ENCODE measurements at places on chromosomes 12 and 14.

- H3K4me1 ChIP-seq = peaks cover 9% of the 10 kb centered on the region
- no peaks in the 10 kb centered on the region for H3K36me3 ChIP-seq
- no peaks in the 10 kb centered on the region for H3K27me3 ChIP-seq
- H3K27ac ChIP-seq = no peak overlapping the region
- no peak for DNase-seq
Observed at GRCh38 chr14:56549721-56550120, 29.9 kb upstream of the TMEM260 start.

GRCh38 chr12:49225576-49226166 is 36.8 kb upstream of the TUBA1A start:
- no peaks in the 10 kb centered on the region for H3K4me1 ChIP-seq
- H3K4me3 ChIP-seq = no peak overlapping the region
- no peak overlapping the region for H3K27ac ChIP-seq
- H3K27me3 ChIP-seq = no peaks in the 10 kb centered on the region
- no peaks in the 10 kb centered on the region for H3K36me3 ChIP-seq
- no peak for DNase-seq

DNA sequence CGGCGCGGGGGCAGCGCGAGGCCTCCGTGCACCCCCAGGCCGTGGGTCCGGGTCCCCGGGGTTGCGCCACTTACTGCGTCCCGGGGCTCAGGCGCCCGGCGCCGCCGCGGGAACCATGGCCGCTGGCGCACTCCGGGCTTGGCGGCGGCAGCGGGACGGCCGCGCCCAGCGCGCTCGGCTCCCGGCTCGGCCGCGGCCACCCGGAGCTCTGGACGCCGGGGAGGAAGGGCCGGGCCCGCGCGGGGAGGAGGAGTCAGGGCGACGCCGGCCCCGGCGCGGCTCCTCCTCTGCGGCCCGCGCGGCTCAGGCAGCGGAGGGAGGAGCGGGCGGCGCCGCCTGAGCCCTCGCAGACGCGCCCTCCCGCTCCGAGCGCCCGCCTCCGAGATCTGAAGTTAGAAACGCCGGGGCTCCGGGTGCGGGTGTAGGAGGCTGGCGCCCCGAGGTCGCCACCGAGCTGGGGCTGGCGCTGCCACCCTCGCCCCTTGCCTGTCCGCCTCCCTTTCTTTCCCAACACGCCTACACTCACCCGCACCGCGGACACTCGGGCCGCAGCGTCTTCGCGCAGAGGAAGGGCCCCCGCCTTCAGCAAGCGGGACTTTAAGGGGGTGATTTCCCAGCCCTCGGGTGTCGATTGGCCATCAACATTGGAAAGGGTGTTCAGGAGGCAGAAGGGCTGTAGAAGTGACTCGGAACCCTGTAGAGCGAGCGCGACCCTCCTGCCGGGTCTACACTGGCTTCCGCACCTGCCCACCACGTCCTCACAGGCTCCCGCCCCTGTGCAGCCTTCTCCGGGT is at the start of gene NIN:
Gene NIN (minus strand): TSS at position 231 of the 794 bp plus-strand sequence. CDS start 9,106 bp downstream, outside the sequence.
- no peaks in the 10 kb centered on the region for H3K27me3 ChIP-seq
- peak within 1 kb of the TSS; percentile 52 for H3K27ac ChIP-seq
- peak; percentile 75 for DNase-seq
- peak within 1 kb of the TSS; percentile 64 for H3K4me3 ChIP-seq
- peaks cover 27% of the 10 kb centered on the region for H3K4me1 ChIP-seq
- no peaks in the 10 kb centered on the region for H3K36me3 ChIP-seq

DNA sequence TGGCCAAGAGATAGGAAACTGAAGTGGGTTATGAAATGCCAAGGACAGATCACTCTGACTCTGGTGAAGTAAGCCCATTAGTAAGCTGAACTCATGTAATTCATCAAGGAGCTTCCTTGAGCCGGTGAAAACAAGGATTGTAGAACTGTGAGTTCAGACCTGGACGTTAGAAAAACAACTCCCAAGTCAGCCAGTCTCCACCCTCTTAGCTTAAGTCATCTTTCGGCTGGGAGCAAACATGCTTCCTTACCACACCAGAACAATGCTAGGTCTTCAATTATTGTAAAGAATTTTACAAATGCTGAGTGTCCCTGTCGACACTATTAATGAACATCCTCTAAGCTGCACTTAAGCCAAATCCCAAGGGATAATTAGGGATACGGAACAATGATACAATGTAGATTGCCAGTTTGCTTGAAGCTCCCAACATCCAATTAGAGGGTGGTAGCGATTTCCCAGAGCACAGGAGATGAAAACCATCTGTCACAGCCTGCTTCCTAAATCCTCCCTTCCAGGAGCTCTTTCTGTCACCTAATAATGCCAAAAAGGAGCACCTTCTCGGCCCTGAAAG is 45.7 kb upstream of the VASH1 start:
- DNase-seq = no peak
- no peak overlapping the region for H3K4me3 ChIP-seq
- H3K27me3 ChIP-seq = no peaks in the 10 kb centered on the region
- H3K4me1 ChIP-seq = no peaks in the 10 kb centered on the region
- H3K27ac ChIP-seq = no peak overlapping the region

GRCh38 chr12:76544601-76545261 is 14.8 kb downstream of the OSBPL8 start:
- no peaks in the 10 kb centered on the region for H3K36me3 ChIP-seq
- no peak overlapping the region for H3K4me3 ChIP-seq
- H3K27me3 ChIP-seq = no peaks in the 10 kb centered on the region
- no peak for DNase-seq
- H3K4me1 ChIP-seq = peaks cover 37% of the 10 kb centered on the region

- peaks cover 5% of the 10 kb centered on the region for H3K36me3 ChIP-seq
- H3K4me3 ChIP-seq = no peak overlapping the region
- H3K27me3 ChIP-seq = no peaks in the 10 kb centered on the region
- peaks cover 69% of the 10 kb centered on the region for H3K4me1 ChIP-seq
- peak overlapping the region; percentile 98 for H3K27ac ChIP-seq
Observed at GRCh38 chr12:120321382-120322202, 6.0 kb downstream of the PLA2G1B start.

GRCh38 chr14:33110737-33111443 is 172.2 kb downstream of the NPAS3 start:
- no peak overlapping the region for H3K4me3 ChIP-seq
- no peaks in the 10 kb centered on the region for H3K4me1 ChIP-seq
- no peak for DNase-seq

DNA sequence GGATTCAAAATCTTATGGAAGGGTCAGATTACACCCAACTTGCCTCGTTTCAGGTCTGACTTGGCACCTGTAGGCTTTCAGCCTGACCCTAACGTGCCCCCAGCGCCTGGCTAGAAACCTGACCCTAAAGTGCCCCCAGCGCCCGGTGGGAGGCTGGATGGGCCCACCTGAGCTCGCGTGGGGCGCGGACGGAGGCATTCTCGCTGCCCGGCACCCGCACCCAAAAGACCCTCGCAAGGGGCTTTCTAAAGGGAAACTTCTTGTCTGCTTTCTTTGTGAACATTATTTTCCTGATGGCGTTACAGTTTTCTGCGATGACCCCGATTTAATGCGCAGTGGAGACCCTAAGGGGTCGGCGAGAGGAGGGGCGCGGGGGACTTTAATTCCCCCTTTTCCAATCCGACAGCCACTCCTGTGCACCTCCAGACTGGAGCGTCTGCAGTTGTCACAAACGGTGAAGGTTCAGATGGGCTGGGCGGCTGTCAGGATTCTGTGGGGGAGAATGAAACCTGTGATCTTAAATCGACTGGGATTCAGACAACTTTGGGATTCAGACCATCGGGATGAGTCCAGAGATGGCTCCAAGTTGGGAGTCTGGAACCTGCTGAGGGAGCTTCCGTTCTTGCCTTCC is 751 bp upstream of the HRK start:
- no peaks in the 10 kb centered on the region for H3K27me3 ChIP-seq
- no peak overlapping the region for H3K4me3 ChIP-seq
- no peaks in the 10 kb centered on the region for H3K36me3 ChIP-seq
- no peak overlapping the region for H3K27ac ChIP-seq
- peaks cover 35% of the 10 kb centered on the region for H3K4me1 ChIP-seq

- no peaks in the 10 kb centered on the region for H3K36me3 ChIP-seq
- H3K4me3 ChIP-seq = no peak overlapping the region
- DNase-seq = no peak
- no peaks in the 10 kb centered on the region for H3K27me3 ChIP-seq
Observed at GRCh38 chr12:126232711-126233110, 1167.5 kb downstream of the AACS start.

DNA sequence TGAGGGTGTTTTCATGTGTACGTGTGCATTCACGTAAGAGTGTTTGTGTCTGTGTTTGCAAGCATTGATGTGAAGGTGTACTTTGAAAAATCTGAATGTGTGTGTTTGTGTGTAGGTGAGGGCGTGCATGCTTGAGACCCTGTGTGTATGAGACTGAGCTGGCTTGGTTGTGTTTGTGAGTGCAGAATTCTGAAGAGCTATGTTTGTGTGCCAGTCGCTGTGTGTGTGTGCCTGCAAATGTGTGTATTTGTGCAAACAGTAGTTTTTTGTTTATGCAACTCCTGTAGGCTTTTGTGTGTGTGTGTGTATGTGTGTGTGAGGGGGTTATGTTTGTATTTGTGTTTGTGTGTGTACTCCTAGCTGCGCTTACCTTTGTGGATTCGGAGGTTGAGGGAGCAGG is 1.7 kb upstream of the LHX5 start:
- H3K4me1 ChIP-seq = peaks cover under 1% of the 10 kb centered on the region
- no peak overlapping the region for H3K4me3 ChIP-seq
- H3K27ac ChIP-seq = no peak overlapping the region
- H3K27me3 ChIP-seq = no peaks in the 10 kb centered on the region
- no peaks in the 10 kb centered on the region for H3K36me3 ChIP-seq

All from body of pancreas (tissue), 4 donors.